ENCODE measurements at places on chromosomes 16 and 17.

DNA sequence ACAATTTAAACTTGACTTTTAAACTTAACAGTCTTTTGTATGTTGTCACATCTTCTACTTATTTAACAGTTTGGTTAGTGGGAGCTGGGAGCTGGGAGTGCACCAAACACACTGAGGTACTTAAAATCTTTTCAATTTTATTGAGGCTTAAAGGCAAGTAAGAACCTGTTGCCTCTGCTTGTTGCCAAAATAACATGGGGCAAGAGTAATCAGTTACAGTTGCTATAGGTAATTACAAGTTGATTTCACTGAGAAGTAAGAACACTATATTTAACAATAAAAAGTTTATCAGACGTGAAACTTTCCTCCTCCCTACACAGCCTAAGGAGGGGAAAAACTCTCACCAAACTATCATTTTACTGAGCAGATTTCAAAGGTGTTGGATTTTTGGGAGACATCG, 135.2 kb downstream of the FTO start:
- no peak for DNase-seq

DNA sequence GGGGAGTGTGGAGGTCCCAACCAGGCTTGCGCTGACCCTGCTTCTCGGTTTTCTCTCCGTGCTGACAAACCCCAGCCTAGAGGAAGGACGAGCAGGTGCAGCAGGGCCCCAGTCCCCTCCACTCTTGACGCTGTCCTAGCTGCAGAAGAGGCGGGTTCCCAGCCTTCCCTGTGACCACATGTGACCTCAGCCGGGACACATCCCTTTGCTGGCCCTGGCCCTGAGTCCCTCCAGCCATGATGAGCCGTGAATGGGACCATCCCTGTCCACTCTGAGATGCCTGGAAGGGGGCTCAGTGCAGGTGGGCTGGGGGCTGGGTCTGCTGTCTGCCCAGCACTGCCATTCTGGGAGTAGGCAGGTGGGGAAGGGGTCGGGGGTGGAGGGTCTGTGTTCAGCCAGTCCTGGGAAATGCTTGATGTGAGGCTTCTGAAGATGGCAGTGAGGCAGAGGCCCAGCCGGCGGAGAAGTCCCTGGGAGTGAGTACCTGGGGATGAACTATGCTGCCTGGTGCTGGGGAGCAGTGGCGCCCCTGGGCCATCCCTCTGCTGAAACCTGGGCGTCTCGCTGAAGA, 1.9 kb upstream of the TUBB3 start:
- no peak for DNase-seq

GRCh38 chr17:35011671-35012216, 31.4 kb downstream of the LIG3 start:
- DNase-seq: no peak

DNA sequence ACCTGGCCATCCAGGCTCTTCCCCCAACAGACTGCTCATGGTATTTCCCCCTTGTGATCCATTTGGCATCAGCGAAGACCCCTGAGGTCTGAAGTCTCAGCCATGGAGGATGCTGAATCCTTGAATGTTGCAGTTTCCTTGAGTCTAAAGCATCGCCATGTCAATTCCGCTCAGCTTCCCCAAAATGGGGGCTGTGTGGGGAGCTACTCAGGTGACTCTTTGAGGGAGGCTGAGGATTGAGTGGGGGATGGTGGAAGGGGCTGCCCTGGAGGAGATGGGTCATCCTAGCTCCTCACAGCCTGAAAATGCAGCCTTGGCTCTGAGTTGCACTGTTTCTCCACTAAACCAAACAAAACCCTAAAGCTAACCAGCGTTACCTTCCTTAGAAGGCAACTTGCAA, 2.6 kb downstream of the C16orf78 start:
- no peak for DNase-seq

- DNase-seq: no peak
Measured at GRCh38 chr17:67245694-67246402, 852 bp upstream of the HELZ start.

GRCh38 chr17:70810609-70811008, 641.3 kb downstream of the KCNJ2 start:
- no peak for DNase-seq

- DNase-seq: no peak
Measured at GRCh38 chr16:28091656-28092055, 28.1 kb upstream of the GSG1L start.

GRCh38 chr17:41284043-41284442, 8.5 kb downstream of the KRTAP9-7 start:
- DNase-seq: no peak

DNA sequence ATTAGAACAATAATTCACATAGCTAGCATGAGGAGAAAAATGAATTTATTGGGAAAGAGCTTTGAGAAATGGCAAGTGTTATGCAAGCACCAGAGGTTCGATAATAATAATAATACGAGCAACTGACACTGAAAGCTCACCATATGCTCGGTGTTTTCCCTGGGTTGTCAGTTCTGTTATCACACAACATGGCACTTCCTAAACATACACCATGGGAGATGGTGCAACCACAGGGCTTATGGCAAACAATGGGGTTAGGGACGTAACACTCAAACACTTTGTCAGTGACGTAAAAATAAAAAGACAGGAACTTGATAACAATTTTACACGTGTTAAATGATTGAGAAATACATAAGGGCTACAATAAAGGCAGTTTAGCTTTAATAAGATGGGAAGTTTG, 23.7 kb downstream of the OR1D5 start:
- no peak for DNase-seq

- DNase-seq: no peak
Measured at GRCh38 chr16:71769222-71769621, 39.4 kb downstream of the AP1G1 start.

DNA sequence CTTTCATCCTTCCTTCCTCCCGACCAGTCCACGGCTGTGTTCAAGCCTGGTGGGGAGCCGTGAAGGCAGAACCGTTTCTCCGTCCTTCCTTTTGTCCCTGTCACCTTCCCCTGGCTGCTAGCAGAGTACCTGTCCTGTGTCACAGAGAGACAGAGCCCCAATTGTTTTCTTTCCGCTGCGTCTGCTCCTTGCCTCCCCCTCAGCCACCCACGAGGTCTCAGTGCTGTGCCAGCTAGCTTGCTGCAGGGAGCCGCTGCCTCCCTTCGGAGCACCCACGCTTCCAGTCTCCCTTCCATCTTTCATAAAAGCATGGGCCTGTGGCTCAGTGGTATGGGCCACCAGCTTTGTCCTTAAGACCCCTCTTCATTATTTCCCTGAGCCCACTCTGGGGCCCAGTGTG, 62.2 kb downstream of the MPRIP start:
- DNase-seq: no peak

GRCh38 chr16:5001986-5002385, 31.7 kb downstream of the NAGPA start:
- DNase-seq: no peak

DNA sequence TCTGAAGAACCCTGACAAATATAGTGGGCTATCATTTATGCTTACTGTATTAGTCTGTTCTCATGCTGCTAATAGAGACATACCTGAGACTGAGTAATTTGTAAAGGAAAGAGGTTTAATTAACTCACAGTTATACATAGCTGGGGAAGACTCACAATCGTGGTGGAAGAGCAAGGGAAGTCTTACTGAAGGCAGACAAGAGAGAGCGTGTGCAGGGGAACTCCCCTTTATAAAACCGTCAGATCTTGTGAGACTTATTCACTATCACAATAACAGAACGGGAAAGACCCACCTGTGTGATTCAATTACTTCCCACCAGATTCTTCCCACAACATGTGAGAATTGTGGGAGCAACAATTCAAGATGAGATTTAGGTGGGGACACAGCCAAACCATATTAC, 526.8 kb upstream of the GOT2 start:
- DNase-seq: no peak

DNA sequence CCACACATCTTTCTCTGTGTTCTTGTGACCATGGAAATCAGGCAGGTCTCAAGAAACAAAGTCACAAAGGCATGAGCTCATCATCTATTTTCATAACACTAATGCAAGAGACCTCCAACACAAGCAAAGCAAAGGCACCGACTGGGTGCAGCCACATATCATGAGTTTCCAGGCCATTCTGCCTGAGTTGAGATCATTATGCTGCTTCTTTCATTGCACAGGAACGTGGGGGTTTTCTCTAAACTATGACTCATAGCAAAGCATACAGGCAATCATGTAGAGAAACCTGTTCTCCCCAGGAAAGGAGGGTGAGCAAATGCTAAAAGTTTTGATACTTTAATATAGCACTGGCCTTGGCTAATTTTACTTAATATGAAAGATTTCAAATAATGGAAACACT, 60.7 kb downstream of the GRIN2A start:
- no peak for DNase-seq

GRCh38 chr17:8710813-8711212, 33.8 kb downstream of the CCDC42 start:
- DNase-seq: no peak

DNA sequence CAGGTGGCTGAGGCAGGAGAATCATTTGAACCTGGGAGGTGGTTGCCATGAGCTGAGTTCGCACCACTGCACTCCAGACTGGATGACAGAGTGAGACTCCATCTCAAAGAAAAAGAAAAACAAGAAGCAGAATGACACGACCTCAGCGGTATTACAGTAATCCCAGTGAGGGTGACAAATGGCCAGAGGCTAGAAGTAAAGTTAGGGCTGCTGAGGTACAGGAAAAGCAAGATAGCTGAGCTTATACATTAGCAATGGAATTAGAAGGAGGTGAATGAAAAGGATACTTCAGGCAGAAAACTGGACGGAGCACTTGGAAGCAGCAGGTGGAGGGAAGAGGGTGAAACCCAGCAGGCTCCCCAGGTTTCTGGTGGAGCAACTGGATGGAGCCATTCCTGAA, 26.1 kb upstream of the AMZ2 start:
- no peak for DNase-seq

- DNase-seq: no peak
Measured at GRCh38 chr17:7440834-7441195, 1.5 kb downstream of the FGF11 start.

DNA sequence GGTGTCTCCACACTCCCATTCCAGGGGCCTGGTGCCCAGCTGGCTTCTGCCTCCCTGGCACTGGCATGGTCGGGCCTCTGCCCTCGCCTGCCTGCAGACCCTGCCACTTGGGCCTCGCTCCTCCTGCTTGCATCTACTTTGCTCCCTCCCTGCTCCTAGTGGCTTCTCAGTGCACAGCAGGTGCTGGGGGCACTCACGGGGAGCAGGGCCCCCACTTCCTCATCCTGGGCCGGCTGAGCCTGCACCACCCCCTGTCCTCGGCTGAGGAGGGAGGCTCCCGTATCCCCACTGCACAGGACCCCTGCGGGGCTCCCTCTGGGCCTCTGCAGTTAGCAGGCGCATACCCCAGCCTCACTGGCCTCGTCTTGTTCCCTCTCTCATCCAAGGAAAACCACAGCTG, 35.2 kb downstream of the CIBAR2 start:
- no peak for DNase-seq

DNA sequence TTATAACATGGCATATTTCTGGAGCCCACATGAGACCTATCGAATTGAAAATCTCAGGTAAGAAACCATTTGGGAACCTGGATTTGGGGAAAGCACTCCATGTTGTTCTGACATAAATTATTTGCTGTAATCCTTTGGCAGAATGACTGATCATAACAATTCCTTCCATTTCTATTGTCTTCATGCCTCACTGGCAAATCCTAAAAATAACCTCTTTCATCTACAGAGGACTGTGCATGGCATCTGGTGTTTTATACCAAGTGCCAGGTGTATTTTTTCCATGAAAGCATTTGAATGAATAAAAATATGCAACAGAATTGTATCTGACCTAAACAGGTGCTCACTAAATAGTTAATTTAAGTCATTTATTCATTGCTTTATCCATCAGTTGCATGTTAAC, 33.7 kb upstream of the COQ7 start:
- no peak for DNase-seq

GRCh38 chr17:64747938-64748540, 85.9 kb upstream of the SMURF2 start:
- DNase-seq: no peak

DNA sequence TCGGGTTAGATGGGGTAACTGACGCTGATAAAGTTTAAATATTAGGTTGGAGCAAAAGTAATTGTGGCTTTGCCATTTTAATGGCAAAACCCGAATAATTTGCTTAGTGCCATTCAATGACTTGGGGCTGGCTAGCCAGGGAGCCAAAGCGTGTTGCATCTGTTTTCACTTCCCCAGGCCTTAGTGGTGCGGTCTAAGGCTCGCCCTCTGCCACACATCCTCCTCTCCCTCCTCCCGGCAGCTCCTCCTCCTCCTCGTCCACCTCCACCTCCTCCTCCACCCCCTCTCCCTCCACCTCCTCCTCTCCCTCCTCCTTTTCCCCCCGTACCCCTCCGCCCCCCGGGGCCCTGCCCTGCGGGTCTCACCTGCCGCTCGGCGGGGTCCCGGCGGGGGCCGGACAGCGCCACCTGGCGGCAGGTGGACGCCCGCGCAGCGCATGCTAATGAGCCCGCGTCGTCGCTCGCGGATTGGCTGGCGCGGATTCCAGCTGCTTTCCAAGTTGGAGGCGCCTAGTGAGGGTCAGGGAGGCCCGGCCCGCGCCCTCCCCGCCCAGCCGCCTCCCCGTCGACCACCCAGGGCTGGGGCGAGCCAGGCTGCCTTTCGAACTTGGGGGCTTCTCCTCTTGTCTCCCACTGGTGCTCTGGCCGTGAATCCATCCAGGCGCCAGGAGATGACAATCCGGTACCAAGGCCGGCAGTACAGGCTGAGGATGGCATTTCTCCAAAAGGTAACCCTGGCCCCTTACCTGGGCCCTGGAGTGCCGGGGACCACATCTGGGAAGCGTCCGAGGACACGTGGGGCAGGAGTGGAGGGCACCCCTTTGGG, 36.6 kb upstream of the RGS9 start:
- no peak for DNase-seq

GRCh38 chr17:13704333-13704732, 102.6 kb upstream of the HS3ST3A1 start:
- DNase-seq: no peak

GRCh38 chr17:8658810-8659209, 28.3 kb upstream of the MYH10 start:
- DNase-seq: no peak
